Stimulated activated naive CD4-positive, alpha-beta T cell (primary cell): ENCODE measurements at places on chromosomes 2 and 18.

- no peak for DNase-seq
Measured at GRCh38 chr2:24826773-24827145, 33.5 kb downstream of the CENPO start.

DNA sequence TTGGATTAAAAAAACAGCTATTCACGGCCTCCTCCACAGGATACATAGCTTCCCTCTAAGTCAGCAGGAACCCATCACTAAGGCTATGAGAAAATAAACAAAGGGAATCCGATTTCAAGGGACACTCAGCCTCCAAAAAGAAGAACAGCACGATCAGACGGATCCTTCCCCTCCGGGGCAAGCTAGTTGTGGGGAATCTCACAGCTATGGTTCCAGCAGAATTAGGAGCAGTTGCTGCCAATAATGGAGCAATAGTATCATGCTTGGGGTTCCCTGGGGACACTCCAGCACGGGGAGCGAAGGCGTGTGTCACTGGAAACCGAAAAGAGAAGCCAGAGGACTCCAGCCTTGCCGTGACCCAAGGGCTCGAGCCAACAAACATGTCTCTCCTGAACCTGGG is 163.1 kb downstream of the TTC32 start:
- DNase-seq: no peak

DNA sequence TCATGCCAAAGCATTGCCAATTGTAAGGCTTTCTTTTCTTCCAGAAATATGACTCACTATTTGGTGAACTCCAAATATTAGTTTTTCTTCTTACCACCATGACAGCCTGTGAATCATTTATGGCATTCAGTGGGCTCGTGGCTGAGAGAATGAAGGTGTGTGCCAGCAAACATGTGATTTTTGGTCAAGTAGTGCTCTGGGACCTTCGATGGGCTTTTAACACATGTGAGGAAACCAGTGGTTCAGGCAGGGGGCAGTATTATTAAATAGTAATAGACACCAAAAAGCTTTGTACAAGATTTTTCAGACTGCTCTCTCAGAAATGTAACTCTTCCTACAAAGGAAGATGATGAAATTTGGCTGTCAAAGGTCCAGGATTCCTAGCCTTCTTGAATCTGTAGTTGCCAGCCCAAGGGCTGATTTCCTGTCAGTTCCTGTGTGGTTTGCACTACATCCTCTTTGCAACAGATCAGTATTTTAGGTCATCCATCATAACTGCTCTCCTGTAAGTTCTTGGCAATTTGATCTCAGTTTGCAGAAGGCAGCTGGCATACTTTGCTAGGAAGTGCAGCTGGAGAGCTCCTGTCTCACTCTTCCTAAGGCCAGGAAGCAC is 64.3 kb downstream of the BABAM2 start:
- DNase-seq: no peak

GRCh38 chr18:79544386-79544963 is 135.1 kb upstream of the CTDP1 start:
- DNase-seq: no peak

DNA sequence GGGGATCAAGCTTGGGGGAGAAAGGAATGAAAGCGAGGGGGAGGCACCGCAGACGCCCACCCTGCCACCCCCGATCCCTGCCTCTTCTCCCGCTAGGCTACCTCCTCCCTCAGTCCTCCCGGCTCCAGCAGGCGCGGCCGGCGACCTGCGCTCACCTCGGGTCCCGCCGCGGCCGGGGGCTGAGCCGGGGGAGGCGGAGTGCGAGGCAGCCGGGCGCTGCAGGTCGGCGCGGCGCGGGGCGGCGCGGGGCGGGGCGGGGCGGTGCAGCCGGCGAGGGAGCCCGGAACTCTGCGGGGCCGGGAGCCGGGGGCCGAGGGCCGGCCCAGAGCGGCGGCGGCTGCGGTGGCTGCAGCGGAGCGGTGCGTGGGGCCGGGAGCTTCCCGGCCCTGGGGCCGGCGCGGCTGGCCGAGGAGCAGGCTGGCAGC is 477 bp downstream of the ACVR1 start:
- peak; percentile 71 for DNase-seq

DNA sequence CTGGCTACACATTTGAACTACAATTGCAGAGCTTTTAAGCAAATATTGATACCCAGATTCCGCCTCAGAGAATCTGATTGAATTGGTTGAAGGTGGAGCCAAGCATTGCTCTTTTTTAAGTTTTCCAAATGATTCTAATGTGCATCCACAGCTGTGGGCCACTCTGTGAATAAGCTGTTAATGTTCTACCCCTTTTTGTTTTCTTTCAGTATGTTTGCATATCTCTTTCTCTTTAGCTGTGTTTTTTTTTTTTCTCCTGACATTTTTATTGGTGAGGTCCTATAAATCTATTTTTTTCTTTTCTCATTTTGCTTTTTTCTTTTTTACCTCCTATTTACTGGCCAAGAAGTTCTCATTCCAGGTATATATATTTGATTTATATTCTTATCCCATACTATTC is 6.5 kb downstream of the SCN3A start:
- no peak for DNase-seq

- no peak for DNase-seq
Measured at GRCh38 chr18:21361307-21361880, 119.4 kb downstream of the GREB1L start.

- no peak for DNase-seq
Measured at GRCh38 chr2:127884436-127884835, 1.3 kb downstream of the AMMECR1L start.

GRCh38 chr18:8450013-8450412 is 159.2 kb upstream of the RAB12 start:
- no peak for DNase-seq

DNA sequence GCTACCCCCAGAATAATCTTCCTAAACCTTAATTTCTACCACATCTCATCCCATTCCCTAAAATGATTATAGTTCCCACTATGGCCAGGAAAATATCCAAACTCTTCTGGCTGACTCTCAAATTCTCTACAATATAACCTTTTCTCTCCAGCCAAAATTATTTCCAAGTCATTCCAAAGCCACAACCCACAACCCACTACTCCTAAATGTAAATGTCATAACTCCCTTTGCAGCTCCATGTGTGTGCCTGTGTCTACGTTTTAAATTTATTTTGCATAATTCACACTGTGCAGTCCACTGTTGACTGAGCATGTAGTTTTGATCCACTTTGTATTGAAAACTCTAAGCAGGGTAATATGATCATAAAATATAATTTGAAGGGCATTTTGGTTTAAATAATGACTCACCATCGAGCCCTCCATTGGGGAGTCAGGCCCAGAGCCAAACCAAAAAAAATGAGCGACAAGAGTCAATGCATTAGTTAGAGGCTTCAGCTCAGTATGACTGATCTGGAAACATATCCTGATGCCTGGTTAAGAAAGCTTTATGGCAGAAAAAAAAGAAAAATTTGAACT is 171.0 kb downstream of the AFF3 start:
- DNase-seq: no peak

DNA sequence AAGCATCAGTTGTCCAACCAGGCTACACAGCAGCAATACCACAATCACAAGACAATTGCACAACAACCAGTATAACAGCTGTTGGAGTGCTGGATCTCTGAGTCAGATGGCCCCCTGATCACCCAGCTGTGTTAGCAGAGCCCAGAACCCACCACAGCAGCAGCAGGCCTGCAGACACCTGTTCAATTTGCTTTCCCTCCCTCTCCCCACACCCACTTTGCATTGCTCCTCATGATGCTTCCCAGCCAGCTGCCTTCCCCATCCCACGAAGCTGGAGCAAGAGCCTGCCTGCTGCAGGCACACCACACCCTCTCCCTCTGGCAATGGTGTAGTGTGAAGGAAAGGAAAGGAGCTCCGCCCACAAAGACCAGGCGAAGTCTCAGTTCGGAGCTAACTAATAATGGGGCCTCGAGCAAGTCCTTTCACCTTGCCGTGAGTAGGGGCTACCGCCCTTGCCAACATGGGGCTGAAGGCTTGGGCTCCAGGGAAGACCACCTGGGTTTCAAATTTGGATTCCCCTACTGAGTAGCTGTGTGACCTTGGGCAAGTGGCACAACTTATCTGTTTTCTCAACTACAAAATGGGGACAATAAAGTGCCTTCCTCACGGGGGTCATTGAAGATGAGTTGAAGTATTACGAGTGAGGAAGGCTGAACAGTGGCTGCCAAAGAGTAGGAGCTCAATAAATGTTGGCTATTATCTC is 19.4 kb upstream of the ZBTB7C start:
- no peak for DNase-seq

DNA sequence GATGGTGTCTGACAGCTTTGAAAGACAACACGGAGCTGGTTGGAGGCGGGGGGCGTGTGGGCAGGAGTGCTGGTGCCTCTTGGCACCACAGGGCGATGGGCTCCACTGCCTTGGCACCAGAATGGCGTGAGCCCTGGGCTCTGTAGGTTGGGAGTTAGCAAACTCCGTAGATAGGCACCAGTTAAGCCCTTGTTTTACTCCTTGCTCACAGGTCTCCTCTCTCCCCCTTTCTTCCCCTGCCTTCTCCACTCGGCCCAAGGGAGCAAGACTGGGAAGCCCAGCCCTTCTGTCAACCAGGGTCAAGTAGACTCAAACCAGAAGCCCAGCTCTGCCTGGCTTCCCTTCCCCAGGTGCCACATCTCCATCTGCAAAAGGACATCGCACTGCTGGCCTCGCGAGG is 281.7 kb upstream of the ID2 start:
- no peak for DNase-seq

GRCh38 chr2:1722692-1723091 is 21.6 kb downstream of the PXDN start:
- no peak for DNase-seq

DNA sequence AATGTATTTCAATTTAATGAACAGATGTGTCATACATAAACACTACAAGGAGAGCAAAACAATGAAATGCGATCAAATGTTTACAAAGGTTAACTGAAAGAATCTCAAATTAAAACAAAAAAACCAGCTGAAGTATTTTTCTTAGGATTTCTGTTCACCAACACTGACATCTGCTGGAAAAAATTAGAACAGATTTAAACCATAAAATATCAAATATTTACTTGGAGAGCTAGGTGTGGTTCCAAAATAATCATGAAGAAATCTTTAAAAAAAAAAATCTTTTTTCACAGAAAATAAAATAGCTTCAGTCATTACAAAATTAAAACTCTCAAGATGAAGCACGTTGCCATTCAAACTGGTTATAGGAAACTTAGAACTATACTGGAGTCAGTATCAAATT is 13.8 kb downstream of the MMADHC start:
- DNase-seq: no peak

DNA sequence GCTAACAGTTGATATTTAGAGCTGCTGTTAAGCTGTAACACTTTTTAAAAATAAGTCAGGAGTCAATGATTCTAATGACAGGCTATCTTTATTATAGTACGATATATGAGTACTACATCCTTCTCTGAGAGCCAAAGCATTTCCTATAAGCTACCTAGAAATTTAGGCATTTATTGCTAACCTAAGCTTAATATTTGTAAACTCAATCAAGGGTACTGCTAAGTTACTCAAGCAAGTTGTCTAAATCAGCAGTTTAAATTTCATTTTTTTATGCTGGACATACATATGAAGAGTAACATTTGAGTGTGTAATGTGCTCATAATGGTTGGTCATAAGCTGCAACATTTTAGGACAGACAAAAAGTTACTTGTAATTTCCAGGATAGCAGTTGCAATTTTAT is 1576.5 kb upstream of the NXPH2 start:
- DNase-seq: no peak

DNA sequence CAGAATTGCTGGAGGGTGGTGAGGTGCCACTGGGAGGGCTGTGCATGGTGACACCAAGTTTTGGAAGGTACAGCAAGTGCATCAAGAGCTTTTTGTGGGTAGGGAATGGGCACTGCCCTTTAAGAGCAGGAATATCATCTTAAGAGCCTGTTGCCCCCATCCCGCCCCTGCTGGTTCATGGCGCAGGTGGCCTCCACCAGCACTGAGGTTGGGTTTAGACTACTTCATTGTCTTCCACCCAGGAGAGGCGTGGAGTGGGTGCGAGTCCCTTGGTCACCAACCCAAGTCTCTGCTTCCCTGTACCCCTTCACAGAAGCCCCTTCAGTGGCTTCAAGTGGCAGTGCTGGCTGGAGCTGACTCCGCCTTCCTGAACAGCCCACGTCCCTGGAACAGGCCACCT is 7.8 kb downstream of the RNPEPL1 start:
- no peak for DNase-seq

DNA sequence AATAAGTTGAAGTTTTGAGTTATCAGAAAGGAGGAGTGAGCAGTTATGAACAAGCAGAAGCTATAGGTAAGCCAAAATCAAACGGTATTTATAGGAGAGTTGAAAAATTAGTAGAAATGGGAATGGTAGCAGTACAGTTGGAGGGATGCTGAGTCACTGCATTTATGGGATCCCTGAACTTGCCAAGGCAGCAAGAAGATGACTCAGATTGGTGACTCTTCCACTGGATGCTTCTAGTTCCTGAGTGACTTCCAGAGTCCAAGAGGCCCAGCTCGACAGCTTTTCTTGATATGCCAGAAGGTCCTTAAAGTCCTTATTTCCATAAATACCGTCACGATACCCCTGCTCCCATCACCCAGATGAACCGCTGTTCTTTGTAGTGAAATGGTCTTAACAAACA is 31.1 kb upstream of the ACTR3 start:
- no peak for DNase-seq

GRCh38 chr2:2674831-2675230 is 343.8 kb upstream of the MYT1L start:
- no peak for DNase-seq

DNA sequence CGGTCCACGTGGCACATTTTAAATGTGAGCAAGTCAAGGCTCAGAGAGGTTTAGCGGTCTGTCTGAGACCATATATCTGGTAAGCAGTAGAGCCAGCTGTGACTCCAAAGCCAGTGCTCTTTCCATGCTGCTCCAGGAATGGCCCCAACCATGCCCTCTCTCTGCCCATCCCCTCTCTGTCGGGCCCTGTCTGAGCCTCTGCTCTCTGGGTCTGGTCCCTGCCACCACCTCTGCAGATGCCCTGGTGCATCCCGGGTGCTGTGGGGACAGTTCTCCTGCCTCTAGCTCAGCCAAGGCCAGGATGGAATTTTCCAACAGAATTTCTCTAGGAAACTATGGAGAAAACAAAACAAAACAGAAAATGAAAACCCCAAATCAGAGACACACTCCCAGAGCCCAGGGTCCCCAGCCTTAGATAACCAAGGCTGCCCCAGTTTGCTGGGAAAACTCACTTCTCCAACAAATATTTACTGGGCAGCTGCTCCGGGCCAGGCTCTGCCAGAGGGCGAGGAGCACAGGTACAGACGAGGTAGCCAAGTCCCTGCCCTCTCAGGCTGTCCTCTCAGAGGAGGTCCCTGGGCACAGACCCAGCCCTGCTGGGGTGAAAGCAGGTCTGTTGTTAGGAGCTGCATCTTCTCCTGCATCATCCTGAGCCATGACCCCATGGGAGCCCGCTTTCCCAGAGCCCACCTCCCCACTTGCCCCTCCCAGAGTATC is 9.2 kb downstream of the ADRA2B start:
- DNase-seq: no peak
